Muscle of back (tissue), 13 donors: ENCODE measurements at places on chromosomes 7 and 10.

DNA sequence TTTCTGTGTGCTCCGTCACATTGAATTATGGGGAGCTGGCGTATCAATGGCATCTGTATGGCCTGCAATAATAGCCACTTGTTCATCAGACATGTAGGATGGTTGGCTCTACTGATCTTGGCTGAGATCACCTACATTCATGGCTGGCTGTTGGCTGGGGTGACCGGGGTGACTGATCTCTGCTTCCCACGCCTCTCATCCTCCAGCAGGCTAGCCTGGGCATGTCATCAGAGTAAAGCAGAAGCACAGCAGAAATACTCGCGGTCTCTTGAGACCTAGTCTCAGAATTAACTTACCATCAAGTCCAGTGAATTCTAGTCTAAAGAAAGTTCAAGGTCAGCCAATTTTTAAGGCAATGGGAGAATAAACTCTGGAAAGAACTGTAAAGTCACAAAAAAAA is 257.7 kb upstream of the GLI3 start:
- DNase-seq = no peak

DNA sequence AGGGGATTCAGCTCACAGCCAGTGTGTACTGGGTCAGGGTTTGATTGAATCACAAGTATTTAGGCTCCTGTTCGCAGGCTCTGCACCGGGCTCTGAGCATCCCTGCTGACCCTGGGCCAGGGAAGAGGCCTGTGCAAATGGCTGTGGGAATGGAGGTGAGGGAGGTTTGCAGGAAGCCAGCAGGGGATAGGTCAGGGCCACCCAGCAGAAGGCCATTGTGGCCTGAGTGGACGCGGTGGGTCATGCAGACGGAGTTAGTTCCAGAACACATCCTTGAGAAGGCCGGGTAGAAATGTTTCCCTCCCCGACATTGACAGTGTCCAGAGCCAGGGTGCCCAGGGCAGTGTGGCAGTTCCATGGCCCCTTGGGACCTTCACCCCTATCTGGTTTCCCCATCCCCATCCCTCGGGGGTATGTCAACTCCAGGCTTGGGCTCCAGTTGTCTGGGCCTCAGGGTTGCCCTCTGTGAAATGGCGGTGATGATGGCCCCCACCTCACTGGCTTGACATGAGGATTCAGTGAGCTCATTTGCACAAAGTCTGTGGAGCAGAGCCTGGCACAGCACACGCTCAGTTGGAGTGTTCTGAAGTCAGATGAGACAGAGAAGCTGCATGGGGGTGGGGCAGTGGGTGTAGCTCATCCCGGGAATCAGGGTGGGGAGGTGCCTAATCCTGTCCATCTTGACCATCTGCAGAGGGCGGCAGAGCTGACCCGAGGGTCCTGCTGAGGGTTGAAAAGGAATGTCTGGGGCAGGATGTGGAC is 107.6 kb downstream of the ADCY1 start:
- DNase-seq = no peak

- DNase-seq = no peak
Measured at GRCh38 chr10:26361971-26362370, 76.2 kb upstream of the APBB1IP start.

GRCh38 chr7:103793614-103794013 is 195.8 kb downstream of the RELN start:
- DNase-seq = no peak

- no peak for DNase-seq
Measured at GRCh38 chr10:106635947-106636346, 528.6 kb downstream of the SORCS1 start.

DNA sequence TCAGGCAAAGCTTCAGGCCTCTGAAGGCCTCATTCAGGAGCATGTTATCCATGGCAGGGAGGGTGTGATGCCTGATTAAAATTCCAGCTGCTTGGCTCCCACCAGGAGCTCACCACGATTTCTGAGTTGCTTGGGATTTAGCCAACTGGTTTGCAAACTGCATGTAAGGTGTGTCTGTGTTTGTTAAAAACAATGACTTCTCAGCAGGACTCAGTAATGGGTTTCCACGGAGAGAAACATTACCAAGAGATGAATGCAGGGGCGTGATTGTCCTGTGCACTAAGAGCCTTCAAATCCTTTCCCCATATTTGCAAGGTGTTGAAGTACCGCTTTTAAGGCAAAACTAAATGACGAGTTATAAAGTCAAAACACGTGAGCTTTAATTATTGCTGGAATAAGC is 88.8 kb upstream of the BTBD16 start:
- no peak for DNase-seq

- DNase-seq = no peak
Measured at GRCh38 chr7:159065852-159066480, 78.7 kb downstream of the VIPR2 start.

- no peak for DNase-seq
Measured at GRCh38 chr7:3274131-3274530, 26.9 kb upstream of the SDK1 start.

- DNase-seq = no peak
Measured at GRCh38 chr7:118076564-118076963, 107.4 kb upstream of the LSM8 start.

- peak; percentile 71 for DNase-seq
Measured at GRCh38 chr7:29090836-29091601, 55.3 kb downstream of the CPVL start.

DNA sequence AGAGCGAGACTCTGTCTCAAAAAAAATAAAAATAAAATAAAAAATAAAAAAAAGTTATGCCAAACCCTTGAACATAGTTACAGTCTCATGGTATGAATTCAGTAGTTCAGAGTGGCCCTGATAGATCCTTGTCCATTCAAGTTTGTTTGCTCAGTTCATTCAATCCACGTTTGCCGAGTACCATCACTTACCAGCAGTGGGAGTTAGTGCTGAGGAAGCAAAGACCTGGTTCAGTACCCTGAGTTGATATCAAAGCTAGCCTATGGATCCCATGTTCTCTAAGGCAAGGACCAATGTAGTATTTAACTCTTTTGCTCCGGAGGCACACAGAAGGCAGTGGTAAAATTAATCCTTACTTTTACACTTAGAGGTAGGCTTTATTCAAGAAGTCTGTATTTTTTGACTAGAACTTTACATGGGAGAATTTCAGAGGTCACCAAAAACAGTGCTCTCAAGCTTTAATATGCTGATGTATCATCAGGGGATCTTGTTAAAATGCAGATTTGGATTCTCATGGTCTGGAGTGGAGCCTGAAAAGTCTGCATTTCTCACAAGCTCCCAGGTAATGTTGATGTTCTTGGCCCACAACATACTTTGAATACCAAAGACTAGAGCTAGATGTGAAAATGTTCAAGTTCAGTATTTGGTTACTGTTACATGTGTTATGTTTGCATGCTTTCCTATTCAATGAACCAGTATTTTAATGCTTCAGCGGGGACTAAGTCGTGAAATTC is 38.1 kb upstream of the HBP1 start:
- no peak for DNase-seq

GRCh38 chr10:31832261-31832660 is 96.4 kb downstream of the ARHGAP12 start:
- DNase-seq = no peak

DNA sequence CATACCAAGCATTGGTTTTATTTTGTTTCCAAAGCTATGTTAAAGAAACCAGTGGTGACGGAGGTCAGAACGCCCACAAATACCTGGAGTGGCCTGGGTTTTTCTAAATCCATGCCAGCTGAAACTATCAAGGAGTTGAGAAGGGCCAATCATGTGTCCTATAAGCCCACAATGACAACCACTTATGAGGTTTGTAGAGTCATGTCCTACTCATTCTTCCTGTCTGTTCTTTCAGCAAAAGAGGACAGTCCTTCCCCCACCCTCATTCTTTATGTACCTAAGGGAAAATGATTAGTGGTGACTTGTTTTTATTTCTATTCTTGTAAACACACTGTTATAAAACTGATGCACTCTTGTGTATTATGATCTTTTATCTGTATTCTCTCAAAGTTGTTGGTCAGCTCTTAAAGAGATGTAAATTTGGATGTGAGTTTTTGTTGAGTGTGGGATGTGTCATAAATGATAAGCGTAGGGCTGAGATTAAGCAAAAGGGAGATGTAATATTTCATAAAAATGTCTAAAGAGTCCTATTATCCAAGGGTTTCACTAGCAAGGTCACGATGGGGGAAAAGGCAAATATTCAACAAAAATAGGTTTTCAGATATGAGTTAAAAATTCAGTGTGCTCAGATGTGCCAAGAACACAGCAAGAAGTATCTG is 294.4 kb downstream of the BICC1 start:
- no peak for DNase-seq

- no peak for DNase-seq
Measured at GRCh38 chr7:122602800-122603199, 96.1 kb downstream of the RNF133 start.

DNA sequence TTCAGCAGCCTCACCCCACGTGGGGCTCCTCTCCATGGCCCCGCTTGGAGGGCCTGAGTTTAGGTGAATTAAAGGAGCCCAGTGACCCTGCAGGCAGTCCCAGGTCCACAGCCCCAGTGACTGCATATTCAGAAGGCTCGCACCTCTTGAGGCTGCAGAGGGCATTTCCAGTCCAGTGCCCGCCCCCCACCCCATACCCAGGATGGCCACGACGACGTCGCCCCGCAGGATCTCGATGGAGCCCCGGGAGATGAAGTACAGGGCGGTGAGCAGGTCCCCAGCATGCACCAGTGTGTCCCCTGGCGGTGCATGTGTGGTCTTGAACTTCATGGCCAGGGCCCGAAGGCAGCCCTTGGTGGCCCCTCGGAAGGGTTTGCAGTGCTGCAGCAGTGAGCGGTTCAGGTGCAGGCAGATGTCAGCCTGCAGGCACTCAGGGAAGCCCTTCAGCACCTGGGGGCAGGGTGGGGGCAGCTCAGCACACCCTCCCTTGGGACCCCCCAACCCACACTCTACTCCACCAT is 28.1 kb downstream of the KCNH2 start:
- DNase-seq = no peak

GRCh38 chr7:128878226-128879105 is 15.8 kb downstream of the ATP6V1F start:
- no peak for DNase-seq

GRCh38 chr10:43348511-43349312 is 22.7 kb upstream of the FXYD4 start:
- DNase-seq = peak; percentile 89

- no peak for DNase-seq
Measured at GRCh38 chr10:5106553-5106952, 12.3 kb downstream of the AKR1C3 start.

- DNase-seq = no peak
Measured at GRCh38 chr7:77235276-77235675, 35.7 kb upstream of the FGL2 start.

GRCh38 chr7:48049850-48050249 is 14.5 kb downstream of the C7orf57 start:
- no peak for DNase-seq

GRCh38 chr10:57948796-57949195 is 318.9 kb downstream of the IPMK start:
- no peak for DNase-seq

GRCh38 chr7:131325179-131325840 is 2.4 kb upstream of the MKLN1 start:
- DNase-seq = no peak

DNA sequence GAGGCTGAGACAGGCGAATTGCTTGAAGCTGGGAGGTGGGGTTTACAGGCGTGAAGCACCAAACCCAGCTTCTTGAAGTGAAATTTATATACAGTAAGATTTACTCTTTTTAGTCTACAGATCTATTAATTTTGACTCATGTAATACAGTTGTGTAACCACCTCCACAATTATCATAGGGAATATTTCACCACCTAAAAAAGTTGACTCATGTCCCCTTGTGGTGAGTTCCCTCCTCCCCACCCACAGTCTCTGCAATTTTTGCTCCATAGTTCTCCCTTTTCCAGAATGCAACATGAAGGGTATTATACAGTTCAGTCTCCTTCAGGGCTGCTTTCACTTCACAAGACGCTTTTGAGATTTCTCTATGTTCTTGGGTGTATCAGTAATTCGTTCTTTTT is 156.8 kb downstream of the FAM107B start:
- no peak for DNase-seq

GRCh38 chr7:19305698-19306097 is 160.5 kb upstream of the FERD3L start:
- DNase-seq = no peak

GRCh38 chr7:157033483-157034473 is 23.3 kb upstream of the MNX1 start:
- DNase-seq = no peak

DNA sequence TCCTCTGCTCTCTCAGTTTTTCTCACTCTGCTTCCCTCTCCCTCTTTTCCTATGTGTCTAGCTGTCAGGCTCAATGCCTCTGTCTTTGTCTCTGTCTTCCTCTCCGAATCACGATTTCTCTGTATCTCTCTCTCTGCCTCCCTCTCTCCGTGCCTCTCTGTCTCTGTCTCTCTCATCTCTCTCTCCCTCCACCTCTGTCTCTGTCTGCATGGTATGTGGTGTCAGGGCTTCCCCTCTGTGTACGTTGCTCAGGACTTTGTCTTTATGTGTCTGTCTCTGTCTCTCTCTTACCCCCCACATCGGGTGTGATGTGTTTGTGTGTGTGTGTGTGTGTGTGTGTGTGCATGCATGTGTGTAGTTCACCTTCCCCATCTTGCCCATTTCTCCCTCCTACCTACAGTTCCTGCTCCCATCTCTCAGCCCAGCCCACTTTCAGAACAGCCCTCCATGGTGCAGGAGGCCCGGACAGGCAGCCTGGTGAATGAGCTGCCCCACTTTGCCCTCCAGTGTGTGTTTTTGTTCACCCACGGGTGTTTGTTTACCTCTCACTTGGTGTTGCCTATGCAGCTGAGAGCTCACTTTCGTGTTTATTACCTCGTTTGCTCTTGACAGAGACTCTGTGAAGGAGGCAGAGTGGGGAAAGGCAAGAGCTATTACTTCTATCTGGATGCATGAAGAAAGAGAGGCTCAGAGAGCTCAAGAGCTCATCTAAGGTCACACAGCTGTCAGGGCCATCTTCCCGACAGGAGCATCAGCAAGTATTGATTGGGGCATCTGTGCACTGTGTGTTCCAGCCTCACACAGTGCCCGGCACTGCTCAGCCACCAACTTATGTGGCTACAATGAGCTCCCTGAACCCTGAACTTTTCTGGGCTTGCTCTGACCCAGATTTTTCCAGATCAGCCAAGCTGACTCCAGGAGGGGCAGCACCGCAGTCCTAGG is 163.5 kb upstream of the ZMIZ1 start:
- DNase-seq = no peak

DNA sequence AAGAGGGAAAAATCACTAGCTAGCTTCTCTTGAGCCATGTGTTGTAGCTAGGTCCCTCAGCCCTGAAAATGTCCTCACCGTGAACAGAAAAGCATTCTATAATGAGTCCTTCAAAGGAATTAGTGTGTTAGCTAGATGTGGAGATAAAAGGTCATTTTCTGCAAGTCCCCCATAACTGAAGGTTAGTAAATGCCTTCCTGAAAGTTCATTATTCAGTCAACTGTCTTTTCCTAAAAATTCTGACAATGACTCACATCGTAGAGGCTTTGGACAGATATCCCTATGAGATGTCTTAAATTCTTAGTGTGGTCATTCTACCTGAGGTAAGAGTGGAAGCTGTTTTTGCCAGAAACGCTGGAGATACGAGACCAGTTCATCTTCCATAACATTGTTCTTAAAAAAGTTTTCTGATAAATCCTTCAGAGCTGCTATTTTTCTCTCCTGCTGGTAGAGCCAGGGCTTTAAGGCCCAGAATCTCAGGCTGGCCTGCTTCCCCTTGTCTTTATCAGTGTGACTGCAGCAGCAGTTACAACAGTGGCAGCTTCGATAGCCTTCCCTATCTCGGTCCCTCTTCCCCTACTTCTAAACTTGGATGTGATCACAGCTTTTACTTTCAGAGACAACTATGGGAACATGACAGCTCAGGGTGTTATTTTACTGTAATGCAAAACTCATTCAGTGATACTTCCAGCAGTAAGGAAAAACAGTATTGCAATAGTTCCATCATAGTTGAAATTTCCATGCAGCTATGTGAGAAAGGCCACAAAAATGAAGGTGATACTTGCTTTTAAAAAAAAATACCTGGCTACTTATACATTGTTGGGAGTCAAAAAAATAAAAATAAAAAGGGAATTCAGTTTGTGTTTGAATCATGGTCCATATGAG is 37.3 kb upstream of the PRKAR2B start:
- DNase-seq = no peak
